ENCODE measurements at places on chromosomes 7 and 10. TPM values are rescaled to one million over a fixed set of nuclear protein-coding genes. Genes with fewer than 3 reads are reported as not detected.

Gene EVX1
- total RNA-seq, result not detected

Gene PDZD7
- total RNA-seq, result 0.85 TPM

Gene ZSWIM8
- total RNA-seq, result 110 TPM

Gene ZNF365
- 0.17 TPM for total RNA-seq

Gene MRPS33
- total RNA-seq, result 30.1 TPM

Gene DYNC1I1
- not detected for total RNA-seq

Gene LFNG
- total RNA-seq, result 208 TPM

Gene SKIDA1
- total RNA-seq, result 0.10 TPM

Gene CASP7
- total RNA-seq, result 23.9 TPM

Gene DLX6
- total RNA-seq, result not detected

Gene FAM200A
- total RNA-seq, result 11.9 TPM

Gene MEIG1
- total RNA-seq, result 0.69 TPM

Gene C10orf62
- total RNA-seq, result not detected

Gene TMEM196
- total RNA-seq, result not detected

Gene FAM25A
- not detected for total RNA-seq

Gene KLF14
- 0.27 TPM for total RNA-seq

Gene GARIN1A
- 2.2 TPM for total RNA-seq

Gene GJD4
- total RNA-seq, result not detected

Gene CHCHD1
- total RNA-seq, result 15.3 TPM

All from B cell (primary cell).